ENCODE measurements at places on chromosomes 5 and 9.

DNA sequence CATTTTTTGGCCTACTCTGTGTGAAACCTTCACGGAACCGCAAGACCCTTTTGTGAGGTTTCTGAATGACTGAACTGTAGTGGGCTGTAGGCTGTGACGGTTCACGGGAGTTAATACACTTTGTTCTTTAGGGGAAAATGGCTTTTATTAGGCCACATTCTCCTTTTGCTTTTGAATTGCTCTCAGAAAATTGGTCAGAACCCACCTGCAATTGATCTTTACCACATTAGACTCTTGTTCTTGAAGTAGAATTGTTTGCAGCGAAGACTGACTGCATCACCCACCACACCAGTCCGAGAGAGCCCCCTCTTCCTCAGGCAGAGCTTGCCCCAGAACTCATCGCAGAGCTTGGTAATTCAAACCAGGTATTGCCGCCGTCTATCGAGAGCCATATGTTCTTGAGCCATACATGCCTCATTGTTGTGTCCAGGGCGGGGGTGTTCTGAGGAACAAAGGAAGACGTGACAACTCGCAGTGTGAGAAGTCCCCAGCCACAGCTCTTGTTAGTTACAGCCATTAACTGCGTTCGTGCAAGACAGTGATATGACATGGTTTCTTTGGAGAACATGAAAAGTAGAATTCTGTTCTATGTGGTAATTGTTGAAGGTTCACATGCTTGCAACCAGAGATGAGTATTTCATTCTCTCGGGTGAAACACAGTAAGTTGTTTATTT lies 166.4 kb upstream of the OTULINL start:
- DNase-seq = no peak

DNA sequence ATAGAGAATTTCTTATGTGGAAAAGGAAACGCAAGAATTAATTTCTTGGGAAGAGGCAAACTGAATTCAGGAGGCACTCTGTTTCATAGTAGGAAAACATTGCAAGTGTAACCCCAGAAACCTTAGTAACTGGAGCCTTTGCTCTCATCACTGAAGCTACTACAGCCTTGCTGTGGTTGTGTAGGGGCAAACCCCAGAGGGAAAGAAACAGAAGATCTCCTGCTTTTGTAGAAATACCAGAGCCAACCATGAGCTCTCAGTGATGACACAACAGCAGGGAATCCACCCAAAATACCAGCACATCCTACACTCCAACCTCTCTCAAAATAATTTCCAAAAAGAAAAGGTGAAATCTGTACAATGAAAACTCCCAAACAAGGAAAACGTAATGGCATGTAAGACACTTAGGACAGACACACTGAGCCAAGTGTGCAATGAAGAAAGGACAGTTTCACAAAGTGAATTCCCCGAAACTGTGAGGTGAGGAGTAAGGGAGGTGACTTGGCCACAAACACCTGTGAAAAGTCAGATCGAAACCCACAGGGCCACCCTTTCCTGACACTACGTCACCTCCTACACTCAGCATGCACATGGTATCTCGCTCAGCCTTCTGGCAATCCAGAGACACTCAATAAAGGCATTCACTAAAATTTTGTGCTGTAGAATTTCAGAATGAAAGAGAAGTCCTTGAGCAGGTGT lies 8.5 kb upstream of the ACSL6 start:
- no peak for DNase-seq

- DNase-seq = no peak
These were observed 35.4 kb upstream of the SLC28A3 start for GRCh38 chr9:84375954-84376353.

DNA sequence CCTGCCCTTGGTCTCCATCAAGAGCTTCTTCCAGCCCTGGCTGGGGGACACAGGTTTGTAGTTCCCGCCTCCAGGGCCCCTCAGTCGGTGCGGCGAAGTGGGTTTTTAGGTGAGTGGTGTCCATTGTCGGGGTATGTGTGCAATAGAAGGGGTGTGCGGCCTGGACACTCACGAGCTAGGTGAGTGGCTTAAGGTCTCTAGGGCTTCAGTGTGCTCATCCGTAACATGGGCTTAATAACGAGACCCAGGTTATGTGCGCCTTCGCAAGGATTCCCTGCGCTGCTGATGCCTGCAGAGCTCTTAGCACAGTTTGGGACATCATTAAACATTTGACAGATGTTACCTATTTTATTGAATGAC lies 656 bp downstream of the CEP78 start:
- DNase-seq = no peak

GRCh38 chr5:163269624-163270023 lies 167.8 kb upstream of the CCNG1 start:
- no peak for DNase-seq

DNA sequence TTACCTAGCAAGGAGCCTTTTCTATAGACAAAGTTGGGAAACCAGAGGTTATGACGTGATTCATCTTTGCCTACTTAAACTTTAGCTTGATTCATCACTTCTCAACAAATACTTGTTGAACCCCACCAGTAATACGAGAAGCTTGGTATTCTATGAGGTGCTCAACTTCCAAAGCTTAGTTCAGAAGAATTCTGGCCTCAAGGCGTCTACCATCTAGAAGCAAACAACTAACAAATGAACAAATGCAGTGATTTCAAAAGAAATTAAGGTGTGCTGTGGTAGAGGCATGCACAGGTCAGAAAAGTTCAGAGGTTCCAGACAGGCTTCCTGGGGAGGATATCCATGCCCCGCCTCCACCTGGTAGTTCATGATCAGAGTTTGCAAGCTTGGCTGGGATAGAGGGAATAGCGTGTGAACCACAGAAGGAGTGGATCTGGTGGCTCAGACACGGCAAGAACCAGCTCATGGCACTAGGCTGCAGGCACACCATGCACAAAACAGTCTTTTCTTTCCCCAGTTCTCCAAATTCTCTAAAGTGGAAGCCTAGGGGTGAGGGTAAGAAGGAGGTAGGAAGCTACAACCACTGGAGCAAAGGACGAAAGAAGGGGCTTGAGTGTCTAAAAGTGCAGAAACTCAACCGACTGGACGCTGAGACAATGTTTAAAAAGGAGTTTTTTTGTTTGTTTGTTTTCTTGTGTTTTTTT lies 473.0 kb downstream of the RAB3C start:
- no peak for DNase-seq

GRCh38 chr5:136769900-136770684 lies 404.7 kb upstream of the TRPC7 start:
- peak; percentile 63 for DNase-seq

DNA sequence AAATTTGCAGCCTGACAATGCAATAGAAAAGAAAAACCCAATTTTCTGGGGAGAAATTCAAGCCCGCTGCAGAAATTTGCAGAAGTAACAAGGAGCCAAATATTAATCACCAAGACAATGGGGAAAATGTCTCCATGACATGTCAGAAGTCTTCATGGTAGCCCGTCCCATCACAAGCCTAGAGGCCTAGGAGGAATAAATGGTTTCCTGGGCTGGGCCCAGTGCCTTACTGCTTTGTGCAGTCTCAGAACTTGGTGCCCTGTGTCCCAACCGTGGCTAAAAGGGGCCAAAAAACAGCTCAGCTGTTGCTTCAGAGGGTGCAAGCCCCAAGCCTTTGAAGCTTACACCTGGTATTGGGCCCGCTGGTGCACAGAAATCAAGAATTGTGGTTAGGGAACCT lies 23.6 kb upstream of the EGFLAM start:
- no peak for DNase-seq

DNA sequence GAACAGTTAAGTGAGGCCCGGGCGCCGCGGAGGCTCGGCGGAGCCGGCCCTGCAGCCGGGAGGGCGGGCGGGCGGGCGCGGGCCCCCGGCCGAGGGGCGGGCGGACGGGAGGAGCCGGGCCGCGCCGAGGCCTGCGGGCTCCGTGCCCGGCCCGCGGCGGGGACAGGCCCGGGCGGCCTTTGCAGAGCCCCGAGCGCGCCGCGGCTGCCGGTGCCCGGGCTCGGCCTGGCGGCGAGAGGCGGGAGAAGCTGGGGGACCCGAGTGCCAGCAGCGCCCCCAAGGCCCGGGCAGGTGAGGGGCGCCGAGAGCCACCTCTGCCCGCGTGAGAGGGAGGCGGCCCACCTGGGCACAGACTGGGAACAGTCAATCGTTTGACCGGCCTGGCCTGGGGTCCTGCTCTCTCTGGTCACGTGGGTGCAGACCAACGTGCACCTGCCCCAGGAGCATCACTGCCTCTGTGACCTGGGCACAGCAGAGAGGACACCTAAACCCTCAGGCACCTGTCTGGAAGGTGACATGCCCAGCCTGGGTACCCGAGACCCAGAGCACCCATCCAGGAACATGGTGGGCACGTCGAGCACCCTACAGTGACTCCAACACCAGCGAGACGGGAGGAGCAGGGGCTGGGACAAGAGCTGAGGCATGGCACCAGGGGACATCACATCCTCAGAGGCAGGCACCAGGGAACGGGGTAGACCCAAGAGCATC lies 531 bp downstream of the MVB12B start:
- DNase-seq = no peak

GRCh38 chr5:68528821-68529273 lies 313.3 kb downstream of the PIK3R1 start:
- no peak for DNase-seq

DNA sequence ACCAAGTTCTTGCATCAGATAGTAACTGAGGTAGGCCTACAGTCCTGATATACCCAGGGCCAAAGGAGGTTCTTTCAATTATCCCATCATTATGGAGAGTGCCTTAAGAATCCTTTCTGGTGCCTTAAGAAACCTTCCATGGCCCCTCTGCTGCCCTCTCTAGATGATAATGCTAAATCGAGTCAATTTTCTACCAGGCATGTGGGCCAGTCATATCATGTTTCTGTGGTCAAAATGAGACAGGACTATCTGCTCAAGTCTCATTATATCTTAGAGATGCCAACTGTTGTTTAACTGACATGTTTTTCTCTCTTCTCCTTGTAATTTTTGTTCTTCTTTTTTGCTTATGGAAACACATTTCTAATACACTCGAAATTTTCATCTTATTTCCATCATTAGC lies 127.6 kb downstream of the EDIL3 start:
- no peak for DNase-seq

- DNase-seq = no peak
These were observed 427.7 kb downstream of the CDK5RAP2 start for GRCh38 chr9:120152295-120152694.

- no peak for DNase-seq
These were observed 108.1 kb downstream of the LHFPL2 start for GRCh38 chr5:78540335-78541085.

DNA sequence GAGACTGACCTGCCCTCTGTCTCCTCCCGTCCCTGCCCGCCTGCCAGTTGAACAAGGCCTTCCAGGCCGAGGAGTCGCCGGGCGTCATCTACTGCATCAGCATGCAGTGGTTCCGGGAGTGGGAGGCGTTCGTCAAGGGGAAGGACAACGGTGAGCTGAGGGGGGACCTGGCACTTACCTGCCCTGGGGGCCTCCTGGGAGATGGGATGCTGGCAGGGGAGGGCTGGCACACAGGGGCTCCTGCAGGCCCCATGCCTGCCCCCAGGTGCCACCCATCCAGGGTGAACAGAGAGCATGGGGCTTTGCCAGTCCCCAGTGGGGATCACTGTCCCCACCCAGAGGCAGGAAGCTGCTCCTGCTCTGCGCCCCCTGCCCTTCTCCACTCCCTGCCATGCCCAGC lies 43.0 kb downstream of the USP20 start:
- no peak for DNase-seq

GRCh38 chr5:10153808-10154537 lies 95.7 kb downstream of the ATPSCKMT start:
- DNase-seq = no peak

DNA sequence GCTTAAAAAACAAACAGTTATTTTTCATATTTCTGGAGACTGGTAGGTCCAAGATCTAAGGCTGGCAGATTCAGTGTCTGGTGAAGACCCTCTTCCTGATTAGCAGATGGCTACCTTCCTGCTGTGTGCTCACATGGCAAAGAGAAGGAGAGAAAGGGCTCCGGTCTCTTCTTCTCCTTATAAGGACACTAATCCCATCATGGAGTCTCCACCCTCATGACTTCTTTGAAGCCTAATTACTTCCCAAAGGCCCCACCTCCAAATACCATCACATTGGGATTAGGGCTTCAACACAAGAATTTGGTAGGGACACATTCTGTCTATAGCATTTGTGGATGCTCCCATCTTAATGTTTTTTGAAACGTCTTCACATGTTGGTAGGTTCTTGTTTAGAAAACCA lies 391.1 kb downstream of the TMEM161B start:
- DNase-seq = no peak

GRCh38 chr9:131107760-131108159 lies 11.4 kb downstream of the AIF1L start:
- DNase-seq = no peak

DNA sequence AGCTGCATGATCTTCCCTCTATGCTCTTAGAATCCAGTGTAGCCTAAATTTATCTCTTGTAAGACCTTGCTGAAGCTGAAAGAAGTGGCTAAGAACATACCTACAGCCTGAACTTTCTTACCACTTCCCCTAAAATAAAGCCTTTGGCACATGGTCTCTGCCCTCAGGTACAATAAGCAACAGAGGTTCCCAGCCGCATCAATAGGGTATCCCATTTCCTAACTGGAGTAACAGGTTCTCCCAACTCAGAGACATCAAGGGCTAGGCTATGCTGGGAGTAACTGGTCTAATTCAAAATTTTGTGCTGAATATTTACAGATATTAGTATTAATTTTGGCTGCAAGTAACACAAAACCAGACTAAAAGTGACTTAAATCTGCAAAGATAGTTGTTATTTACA lies 335.8 kb upstream of the TRPC7 start:
- DNase-seq = no peak

- DNase-seq = no peak
These were observed 49.8 kb upstream of the IFNK start for GRCh38 chr9:27474305-27474704.

- DNase-seq = no peak
These were observed 204.5 kb downstream of the RGS3 start for GRCh38 chr9:113668061-113668460.

DNA sequence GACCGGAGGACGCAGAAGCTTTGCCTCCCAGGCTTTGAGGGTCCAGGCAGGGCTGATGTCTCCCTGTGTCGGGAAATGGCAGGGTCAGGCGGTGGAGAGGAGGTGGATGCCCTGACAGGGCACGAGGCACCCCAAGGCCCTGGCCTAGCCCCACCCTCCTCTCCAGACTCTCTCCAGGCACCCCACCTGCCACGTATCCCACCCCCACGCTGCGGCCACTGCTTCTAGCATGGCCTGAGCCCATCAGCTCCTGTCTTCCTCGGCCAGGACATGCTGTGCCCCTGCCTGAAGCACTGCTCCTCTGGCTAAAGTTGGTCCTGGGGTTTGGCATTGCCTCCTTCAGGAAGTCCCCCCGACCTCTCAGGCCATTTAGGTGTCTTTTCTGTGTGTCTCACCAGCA lies 64.2 kb upstream of the RXRA start:
- DNase-seq = no peak

- DNase-seq = no peak
These were observed 338.4 kb downstream of the DNAH5 start for GRCh38 chr5:13606051-13606450.

GRCh38 chr9:133233681-133234432 lies 24.8 kb upstream of the OBP2B start:
- DNase-seq = no peak
